ENCODE measurements at places on chromosomes 2 and 18. TPM values are rescaled to one million over a fixed set of nuclear protein-coding genes. Genes with fewer than 3 reads are reported as not detected.

The RAX gene
- total RNA-seq, result not detected

The UGT1A6 gene
- total RNA-seq, result 0.52 TPM

The BZW1 gene
- 275 TPM for total RNA-seq

The ST8SIA3 gene
- total RNA-seq, result 4.2 TPM

The ACVR1C gene
- total RNA-seq, result 27.9 TPM

The TMEFF2 gene
- 14.0 TPM for total RNA-seq

The STEAP3 gene
- 19.0 TPM for total RNA-seq

The SCG2 gene
- 75.1 TPM for total RNA-seq

The RESP18 gene
- total RNA-seq, result not detected

The IL36B gene
- total RNA-seq, result not detected

The HMSD gene
- 4.5 TPM for total RNA-seq
